ENCODE measurements at places on chromosomes 4 and X.

DNA sequence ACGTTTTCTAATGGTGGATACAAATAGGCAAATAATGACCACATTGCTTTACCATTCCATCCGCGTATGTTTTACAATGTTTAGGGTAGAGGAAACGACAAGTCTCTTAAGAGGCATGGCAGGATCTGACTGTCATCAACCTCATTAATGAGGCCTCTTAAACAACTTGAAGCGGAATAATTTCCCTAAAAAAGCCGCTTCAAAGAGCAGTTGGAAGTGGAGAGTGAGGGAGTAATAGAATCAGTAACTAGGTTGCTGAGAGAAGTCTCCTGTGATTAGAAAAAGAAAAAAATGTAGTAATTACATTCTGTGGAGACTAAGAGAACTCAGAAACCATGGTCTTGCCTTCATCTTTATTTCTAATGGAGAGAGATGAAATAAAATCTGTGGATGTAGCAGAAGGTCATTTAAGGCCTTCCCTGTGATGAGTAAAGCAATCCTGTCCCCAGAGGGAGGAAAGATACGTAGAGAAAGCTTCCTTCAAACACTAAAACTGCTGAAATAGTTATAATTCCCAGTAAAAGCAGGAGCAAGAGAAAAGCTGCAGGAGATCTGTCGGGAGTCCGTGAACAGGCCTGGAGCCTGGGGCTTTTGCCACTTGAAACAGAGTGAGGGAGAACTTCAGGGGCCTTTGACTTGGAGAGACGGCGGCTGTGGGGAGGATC lies 11.1 kb upstream of the SEPSECS start:
- DNase-seq = peak; percentile 26

DNA sequence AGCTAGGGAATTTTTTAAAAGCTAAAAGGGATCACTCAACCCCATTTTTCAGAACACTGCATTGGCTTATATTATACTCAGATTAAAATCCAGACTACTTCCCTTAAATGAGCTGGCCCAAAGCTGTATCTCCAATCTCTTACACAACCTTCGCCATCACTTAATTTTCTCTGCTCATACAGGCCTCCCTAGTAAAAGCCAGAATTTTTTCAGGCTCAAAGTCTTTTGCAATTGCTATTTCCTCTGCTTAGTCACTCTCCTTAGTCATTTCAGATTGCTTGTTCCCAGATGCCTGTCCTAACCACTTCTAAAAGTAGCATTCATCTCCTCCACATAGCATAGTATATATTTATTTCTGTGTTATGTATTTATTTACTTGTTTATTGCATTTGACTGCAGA lies 1587.9 kb upstream of the ADGRL3 start:
- peak; percentile 78 for DNase-seq

DNA sequence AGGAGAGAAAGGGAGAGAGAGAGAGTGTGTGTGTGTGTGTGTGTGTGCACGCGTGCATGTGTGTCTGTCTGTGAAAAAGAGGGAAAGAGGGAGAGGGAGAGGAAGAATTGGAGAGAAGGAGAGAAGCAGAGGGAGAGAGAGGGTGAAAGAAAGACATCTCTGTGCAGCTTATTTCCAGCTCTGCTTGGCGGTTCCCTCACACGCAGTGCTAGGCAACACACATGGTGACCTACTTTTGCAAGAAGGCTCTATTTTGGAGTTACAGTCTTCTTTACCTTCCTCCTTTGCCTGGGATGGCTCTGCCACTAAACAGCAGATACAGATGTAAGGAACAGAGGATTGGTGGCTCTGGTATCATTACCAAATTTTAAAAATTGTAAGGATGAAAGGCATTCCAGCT lies 40.1 kb downstream of the SLC16A2 start:
- no peak for DNase-seq

DNA sequence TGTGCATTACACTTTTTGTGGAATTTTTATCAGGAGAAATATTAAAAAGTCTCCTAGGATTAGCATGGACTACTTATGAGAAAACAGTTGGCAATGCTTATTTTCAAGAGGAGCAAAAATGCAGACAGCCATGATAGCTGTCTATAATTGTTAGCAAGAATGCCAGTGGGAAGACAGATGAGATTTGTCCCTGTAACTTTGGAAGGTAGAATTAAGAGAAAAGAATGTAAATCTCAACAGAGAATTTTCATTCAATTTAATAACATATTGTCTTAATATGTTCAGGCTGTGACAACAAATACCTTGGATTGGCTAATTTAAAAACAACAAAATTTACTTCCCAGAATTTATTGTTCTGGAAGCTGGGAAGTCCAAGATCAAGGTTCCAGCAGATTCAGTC lies 349.2 kb downstream of the IQCM start:
- DNase-seq = no peak

GRCh38 chrX:120459309-120459708 lies 9.8 kb downstream of the LAMP2 start:
- no peak for DNase-seq

DNA sequence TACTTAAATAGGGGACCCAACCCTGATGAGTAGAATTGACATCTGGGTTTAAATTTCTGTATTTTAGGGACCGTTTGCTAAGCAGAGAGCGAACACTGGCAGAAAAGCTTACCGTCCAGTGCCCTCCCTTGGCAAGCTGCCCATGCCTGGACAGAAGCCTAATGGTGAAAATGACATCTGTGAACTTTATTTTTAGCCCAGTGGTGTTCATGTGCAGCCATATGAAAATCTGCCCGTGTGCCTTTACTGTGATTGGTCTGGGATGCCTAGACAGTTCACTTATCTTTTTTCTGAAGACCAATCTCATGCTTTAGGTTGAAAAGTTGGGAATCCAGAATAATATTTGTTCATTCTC lies 1.1 kb downstream of the STBD1 start:
- DNase-seq = peak; percentile 29

DNA sequence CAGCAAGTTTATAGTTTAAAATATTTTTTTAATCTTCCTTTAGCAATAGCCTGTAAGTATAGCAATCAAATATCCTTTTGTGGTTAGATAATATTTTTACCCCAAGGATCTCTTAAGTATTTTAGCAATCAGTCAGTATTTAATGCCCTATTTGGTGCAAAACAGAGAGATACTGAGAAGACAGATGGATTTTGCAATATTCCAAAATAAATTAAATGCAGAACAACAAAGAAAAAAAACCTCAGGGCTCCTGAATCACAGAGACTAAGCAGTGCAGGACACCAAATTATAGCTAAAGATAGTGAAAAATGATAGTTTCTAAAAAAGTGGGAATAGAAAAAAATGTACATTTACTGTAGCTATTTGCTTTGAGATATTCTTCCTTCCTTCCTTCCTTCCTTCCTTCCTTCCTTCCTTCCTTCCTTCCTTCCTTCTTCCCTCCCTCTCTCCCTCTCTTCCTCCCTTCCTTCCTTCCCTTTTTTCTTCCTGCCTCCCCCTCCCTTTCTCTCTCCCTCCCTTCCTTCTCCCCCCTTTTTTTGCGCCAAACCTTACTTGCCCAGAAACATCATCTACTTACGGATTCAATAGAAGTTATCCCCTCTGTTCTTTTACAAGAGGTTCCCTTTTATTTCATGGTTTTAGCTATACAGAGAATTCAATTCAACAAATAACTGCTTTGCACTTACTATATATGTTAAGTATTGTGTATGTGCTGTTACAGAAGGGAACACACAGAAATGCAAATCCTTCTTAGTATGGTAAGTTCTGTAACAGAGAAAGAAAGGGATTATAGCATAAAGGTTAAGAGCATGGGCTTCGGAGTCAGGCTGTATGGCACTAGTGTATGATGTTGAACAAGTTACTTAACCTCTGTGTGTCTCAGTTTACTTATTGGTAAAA lies 219.0 kb downstream of the CPE start:
- no peak for DNase-seq

DNA sequence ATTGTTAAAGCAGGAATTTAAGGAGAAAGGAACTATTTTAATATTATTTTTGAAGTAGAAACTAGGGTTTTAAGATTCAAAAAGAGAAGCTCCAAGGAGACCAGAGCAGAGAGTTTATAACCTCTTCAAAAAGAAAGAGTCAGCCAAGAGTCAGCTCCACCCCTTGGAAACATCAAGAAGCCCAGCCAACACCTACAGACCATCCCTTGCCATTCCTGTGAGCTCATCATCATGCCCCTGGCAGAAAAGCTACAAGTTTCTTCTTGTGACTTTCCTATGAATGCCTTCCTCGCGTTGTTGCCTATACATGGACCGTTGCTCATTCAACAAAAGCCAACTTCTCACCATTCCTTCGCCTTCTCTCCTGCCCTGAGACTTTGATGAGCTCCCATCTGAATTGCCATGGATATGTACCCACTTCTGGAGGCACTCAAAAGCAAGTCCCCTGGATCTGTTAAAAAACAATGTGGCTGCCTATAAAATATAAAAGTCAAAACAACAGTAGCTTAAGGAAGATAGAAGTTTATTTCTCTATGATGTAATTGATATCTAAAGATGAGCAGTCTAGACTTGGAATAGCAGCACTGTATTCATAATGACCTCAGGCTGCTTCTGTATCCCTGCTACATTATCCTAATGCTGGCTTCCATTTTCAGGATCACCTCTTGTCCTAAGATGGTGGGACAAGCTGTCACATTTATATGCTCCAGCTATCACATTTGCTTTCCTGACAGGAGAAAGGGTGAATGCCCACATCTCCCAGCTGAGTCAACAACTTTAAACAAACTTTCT lies 20.3 kb downstream of the PLRG1 start:
- DNase-seq = no peak

DNA sequence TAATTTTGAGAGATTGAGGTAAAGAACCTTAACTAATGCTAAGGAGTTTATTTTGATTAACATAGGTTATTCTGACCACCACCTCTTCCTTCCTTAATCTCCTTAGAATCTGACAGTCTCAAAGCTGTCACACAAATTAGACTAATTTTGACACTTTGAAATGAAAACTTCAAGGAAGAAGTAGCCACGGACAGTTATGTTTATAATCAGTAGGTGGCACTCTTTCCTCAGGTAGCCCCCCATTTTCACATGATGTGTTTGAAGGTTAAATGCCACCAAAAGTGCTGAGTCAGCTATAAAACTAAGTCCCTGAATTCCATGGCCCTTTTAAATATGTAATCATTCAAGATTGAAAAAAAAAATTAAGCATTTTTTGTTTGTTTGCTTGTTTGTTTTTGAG lies 22.4 kb downstream of the TMEM33 start:
- peak; percentile 23 for DNase-seq

DNA sequence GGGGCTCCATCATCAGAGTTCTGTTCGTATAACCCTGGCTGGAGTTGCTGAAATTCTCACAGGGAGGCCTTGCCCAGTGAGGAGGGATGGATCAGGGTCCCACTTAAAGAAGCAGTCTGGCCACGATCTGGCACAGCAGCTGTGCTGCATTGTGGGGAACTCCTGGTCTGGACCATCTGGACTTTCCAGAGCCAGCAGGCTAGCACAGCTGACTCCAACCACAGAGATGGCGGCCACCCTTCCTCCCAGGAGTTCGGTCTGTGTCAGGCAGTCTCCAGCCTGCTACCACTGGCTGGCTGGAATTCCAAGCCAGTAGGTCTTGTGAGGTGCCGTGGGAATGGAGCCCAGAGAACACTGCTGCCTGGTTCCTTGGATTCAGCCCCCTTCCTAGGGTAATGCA lies 62.0 kb downstream of the SLAIN2 start:
- DNase-seq = no peak

GRCh38 chr4:85774489-85774888 lies 299.5 kb downstream of the ARHGAP24 start:
- DNase-seq = no peak

DNA sequence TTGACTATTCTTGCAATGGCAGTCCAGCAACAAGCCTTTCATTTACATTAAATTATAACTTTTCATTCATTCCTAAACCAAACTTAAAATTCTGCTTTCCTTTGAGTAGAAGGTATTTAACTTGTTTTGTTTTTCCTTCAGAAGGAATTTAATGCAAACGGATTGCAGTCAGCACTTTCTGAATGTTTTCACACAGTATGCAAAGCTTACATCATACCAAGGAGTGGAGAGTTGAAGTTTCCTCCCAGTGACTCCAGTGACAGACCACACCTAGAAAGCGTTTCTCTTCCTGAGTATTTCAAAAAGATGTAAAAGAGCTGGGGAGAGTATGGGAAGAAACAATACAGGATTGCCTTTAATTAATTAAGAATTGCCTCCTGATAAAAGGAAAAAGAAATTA lies 8.1 kb downstream of the EPGN start:
- DNase-seq = peak; percentile 13

DNA sequence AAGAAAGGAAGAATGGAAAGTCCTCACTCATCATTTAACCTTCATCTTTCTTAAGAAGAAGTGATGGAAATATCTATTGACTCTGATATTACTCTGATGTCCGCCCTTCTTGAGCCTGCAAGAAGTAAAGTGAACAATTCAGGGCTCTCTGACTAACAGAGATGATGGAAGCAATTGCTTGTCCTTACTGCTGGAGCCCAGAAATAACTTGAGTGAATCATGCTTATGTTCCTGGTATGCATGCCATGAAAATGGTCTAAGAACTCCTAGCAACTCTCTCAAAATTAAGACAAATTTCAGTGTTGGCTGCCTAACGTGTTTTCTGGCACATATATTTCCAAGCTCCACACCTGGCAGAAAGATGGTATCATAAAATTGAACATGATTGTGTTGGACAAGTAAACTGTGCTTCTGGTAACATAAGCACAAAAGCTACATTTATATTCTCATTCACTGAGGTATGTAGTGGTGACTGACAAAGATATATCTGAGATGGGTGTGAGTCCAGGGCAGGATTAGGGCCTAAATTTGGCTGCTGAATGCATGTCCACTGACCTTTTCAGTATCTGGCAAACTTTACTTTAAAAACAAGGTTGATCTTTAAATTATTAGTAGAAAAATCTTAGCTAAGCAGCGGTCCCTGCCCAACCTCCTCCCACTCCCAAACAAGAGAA lies 109.2 kb upstream of the OTUD4 start:
- peak; percentile 73 for DNase-seq

- no peak for DNase-seq
Observed at GRCh38 chr4:119008761-119009160, 120.1 kb downstream of the SYNPO2 start.

GRCh38 chr4:72338060-72338459 lies 231.0 kb downstream of the ADAMTS3 start:
- no peak for DNase-seq

DNA sequence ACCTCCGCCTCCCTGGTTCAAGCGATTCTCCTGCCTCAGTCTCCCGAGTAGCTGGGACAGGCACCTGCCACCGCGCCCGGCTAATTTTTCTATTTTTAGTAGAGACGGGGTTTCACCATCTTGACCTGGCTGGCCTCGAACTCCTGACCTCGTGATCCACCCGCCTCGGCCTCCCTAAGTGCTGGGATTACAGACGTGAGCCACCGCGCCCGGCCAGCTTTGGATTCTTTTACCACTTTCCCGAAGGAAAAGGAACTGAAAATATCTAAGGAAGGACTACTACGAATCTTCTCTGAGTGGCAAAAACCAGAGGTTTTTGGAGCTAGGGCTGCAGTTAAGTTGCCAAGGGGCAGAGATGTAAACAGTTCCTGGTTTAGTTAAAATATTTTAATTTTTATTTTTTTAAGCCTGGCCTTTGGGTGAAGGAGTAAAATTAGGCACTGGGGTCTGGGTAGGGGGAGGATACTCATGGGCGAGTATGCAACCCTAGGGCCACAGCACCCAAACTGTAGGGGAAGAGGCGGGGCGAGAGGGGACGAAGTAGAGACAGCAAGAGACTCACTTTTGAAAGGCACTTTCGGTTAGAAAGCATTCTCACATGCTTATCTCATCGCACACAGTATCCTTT lies 525 bp upstream of the CISD2 start:
- no peak for DNase-seq

- no peak for DNase-seq
Observed at GRCh38 chr4:146059865-146060264, 115.7 kb upstream of the LSM6 start.

GRCh38 chrX:78595901-78596502 lies 63.1 kb downstream of the RTL3 start:
- peak; percentile 11 for DNase-seq

- no peak for DNase-seq
Observed at GRCh38 chr4:148118633-148119032, 323.6 kb downstream of the NR3C2 start.

Measured in EH (cell line).